ENCODE measurements at places on chromosomes 16 and 17. TPM values are rescaled to one million over a fixed set of nuclear protein-coding genes. Genes with fewer than 3 reads are reported as not detected.

The PDE6G gene
- total RNA-seq: not detected

The TUBB3 gene
- 225 TPM for total RNA-seq

The ACSF2 gene
- total RNA-seq: 8.6 TPM

The NTN1 gene
- total RNA-seq: 0.11 TPM

The CHP2 gene
- not detected for total RNA-seq

The KRTAP9-2 gene
- total RNA-seq: not detected

The FN3KRP gene
- 31.4 TPM for total RNA-seq

DNA sequence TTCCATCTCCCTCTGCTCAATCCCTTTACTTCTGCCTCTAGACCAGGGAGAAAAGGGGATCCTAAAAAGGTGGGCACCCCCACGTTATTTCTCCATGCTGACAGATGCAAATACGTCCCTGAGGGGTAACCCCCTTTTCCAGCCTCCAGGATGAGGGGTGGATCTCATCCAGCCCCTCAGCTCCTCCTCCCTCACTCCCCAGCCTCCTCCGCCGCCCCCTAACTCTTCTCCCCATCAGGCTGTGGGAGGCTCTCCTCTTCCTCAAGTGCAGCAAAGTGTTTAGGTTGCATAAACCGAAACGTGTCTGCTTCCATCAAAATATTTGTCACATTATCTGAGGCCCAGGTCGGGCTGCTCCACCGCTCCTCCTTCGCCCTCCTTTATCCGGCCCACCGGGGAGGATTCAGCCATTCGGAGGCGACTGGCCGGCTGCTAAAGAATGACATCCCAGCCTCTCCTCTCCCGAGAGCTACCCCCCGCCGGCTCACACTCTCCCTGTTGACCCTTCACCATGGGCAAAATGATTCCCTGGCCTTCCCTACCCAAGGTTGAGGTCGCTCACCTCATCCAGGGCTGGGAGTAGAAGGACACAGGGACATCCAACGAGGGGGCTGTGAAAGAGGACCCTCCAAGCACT is 1.2 kb upstream of the C1QL1 start:
- no peak for DNase-seq

GRCh38 chr17:80187515-80187941 is 17.7 kb downstream of the CARD14 start:
- DNase-seq: peak; percentile 77

- no peak for DNase-seq
Measured at GRCh38 chr17:63998721-63999679, 849 bp downstream of the PRR29 start.

DNA sequence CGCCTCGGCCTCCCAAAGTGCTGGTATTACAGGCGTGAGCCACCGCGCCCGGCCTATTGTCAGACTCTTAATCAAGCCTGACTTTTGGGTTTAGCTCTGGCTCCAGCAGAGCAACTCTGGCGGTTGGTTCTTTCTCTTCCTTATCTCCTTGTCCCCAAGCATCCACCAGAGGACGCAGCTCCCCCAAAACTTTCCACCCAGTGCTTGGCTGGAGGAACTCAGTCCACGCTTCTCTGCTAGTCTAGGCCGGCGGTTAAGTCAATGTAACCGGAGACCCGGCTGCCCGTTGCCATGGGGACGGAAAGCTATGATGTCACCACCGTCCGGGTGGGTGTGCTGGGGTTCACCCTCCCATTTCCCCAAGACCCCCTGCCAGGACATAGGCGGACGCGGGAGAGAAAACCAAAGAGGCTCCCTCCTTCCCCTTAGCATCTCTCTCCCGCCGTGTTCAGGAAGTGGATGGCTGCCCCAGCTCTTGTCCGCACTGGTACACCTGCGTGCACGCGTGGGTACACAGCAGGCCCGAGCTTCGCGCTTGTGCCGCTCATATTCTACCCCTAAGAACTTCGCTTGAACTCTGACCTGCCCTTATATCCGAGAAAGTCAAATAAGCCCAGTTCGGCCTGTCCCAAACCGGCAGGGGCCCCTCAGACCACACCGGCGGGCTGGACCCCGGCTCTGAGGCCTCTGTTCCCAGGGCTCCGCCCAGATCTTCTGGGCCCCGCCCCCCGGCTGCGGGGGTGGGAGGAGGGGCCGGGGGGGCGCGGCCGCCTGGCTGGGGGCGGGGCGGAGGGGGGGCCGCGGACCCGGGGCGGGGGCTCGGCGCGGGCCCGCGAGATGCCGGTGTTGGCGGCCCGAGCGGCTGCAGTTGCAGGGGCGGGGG is at the start of gene RND2:
Gene RND2, plus strand, starts transcription at position 825 of the 883 bp plus-strand sequence. CDS start 117 bp downstream, outside the sequence.
- peak; percentile 96 for DNase-seq

DNA sequence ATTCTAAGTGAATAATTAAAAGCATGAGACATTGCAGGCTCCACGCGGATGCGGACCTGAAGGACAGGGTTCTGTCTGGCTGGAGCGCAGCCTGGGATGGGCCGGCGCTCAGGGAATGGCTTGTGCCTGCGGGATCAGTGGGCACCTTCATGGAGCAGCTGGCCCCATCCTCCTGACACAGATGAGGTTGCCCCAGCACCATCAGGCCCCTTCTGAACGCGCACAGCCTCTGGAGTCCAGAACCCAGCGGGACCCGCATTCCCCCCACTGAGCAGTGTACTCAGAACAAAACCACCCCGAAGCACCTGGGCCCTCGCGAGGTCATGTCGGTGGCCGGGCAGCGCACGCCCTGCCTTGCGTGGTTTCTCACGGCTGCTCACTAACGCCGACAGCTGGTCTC is 70.5 kb upstream of the CHMP6 start:
- DNase-seq: no peak

DNA sequence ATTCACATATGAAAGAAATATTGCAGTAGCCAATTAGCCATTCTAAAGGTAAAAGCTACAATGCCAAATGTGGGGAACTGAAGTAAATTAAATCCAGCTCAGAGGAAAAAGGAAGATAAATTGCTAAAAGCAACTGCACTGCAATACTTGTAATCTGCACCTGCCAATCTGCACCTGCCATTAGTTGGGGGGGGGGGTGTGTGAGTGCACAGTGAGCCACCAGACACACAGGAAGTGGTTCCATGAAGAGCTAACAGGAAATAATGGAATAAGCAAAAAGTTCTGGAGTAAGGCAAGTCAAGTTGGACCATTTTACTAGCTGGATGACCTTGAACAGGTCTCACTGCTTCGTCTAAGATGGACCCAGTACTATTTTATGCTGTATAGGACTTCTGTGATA is 191.8 kb downstream of the PARN start:
- DNase-seq: no peak

DNA sequence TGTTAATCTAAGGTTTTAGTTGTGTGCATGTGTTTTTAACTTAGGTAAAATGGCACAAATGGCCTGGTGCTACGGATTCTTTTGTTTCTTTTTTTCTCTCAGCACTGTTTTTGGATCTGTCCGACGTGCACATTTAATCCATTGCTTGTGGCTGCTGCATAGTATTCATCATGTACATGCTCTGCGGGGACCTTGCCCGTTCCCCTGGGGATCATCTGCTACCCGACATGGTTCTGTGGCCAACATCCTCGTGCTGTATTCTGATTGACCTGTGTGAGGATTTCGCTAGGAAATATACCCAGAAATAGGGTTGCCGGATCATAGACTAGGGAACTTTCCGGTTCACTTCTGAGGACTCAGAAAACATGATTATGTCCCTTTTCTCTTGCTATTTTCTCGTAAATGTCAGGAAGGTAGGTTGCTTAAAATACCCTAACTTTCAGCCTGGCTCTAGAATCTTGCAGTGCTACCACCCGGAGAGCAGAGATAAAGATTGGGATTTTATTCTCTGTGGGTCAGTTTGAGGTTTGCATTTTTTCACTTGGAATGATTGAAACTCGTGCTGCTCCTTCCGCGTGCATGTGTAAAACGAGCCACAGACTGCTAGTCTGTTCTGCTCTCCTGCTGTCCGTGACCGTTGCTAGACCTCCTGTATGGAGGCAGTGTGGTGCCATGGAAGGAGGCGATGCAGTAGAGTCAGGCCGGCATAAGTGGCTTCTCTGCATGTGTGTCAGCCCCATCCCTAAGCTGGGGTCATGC is 42.9 kb downstream of the LDHD start:
- DNase-seq: no peak

GRCh38 chr17:66747578-66748275 is 87.2 kb upstream of the CACNG5 start:
- DNase-seq: peak; percentile 94

GRCh38 chr16:47826070-47826469 is 329.7 kb downstream of the ABCC12 start:
- DNase-seq: no peak
